ENCODE measurements at places on chromosomes 12 and 14.
A peak's percentile ranks its signal among the peaks of the same experiment; 100 is the strongest.

DNA sequence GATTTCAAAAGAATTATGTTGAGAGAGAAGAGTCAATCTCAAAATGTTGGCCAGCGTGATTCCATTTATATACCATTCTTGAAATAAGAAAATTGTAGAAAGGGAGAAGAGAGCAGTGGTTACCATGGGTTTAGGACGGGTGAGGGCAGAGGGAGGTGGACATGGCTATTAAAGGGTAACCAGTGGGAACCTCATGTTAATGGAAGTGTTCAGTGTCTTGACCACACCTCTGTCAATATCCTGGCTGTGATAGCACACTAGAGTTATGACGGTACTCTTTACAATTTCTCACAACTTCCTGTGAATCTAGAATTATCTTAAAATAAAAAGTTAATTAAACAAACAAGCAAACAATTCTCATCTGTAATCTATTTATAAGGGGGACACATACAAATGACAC, 821.2 kb downstream of the VRK1 start:
- no peak for DNase-seq

DNA sequence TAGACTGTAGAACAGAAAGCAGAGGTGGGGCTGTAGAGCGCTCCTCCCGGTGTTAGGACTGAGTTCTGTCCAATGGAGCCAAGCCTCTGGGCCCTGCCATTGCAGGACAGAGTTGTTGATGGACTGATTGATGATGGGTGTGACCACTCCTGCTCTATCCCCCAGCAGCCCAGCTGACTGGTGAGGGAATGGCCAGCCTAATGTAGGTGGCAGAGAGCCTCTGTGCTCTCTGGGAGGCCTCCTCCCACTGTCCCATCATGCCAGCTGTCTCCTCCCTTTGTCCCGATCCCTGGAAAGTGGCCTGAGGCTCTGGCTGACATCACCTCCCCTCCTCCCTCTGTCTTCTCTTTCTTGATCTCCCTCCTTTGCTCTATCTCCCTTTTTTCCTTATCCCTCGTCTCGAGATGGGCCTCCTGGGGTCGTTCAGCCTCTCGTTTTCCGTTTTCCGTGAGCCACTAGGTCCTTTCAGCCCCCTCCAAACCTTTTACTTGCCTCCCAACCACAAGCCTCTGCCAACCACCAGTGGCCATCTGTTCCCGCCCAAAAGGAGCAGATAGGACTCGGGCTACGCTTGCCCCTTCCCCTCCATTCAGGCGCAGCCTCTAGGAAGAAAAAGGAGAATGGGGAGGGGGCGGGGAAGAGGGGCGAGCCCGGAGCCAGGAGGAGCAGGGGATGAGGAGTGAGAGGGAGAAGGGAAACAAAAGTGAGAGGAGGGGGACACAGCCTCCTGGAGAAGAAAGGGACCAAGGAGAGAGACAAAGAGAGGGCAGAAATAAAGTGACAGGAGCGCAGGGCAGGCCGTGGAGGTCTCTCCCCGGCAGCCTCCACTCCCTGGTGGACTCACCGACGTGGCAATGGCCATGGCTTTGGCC, 572 bp downstream of the EFS start:
- no peak for DNase-seq

GRCh38 chr12:56628671-56629458, 1.3 kb downstream of the BAZ2A start:
- peak; percentile 78 for DNase-seq

DNA sequence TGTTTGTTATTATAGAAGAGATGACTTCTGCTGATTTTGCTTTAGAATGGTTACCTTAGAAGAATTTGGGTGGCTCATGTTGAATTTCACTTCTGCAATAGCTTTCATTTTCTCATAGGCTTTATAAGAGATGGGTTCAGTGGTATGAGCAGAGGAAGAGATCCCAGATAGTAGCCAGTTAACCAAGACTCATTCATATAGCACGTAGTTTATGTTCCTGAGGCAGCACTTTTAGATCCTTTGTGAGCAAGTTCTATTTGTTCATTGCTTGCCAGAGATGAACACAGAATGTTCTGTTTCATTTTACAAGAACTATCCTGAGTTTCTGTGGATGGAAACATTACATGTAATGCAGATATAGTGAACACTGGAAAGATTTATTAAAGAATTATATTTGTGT, 32.2 kb downstream of the RAB21 start:
- no peak for DNase-seq

DNA sequence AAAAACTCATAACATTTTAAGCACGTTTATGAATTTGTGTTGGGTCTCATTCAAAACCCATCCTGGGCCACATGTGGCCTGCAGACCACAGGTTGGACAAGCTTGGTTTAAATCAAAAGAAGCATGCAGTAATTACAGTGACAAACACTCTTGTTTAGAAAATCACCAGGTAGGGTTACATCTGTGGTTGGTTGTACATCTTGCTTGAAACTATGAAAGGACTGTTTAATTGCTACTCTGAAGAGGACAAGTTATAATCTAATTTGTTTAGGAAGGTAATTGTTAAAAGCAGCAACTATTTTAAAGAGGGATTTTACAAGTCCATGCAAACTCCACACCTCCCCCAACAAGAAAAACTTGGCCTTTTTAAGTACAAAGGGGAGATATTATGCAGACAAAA, 4.0 kb downstream of the TRIP11 start:
- no peak for DNase-seq

GRCh38 chr12:110807640-110808039, 39.1 kb upstream of the CCDC63 start:
- DNase-seq = no peak

- DNase-seq = no peak
Measured at GRCh38 chr14:31921721-31922120, 155.4 kb upstream of the ARHGAP5 start.

DNA sequence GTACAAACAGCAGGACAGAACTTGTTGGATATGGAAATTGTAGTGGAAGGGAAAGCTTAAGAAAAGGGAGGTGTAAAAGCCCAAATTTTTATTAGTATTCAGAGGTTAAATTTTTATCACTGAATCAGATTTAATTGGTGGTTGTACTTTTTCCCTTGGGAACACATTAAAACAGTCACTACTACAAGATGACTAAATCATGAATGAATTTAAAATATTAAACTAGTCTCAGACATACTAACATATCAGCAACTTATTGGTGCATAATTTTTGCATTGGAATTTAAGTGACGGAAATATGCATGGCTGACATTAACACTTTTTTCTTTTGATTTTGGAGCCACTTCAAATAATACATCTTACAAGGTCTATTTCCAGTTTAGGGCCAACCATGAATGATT, 27.6 kb downstream of the SAMD4A start:
- no peak for DNase-seq

- DNase-seq = peak; percentile 67
Measured at GRCh38 chr14:24307575-24308341, at the start of gene CIDEB. TSS of gene CIDEB (minus strand) at chr14:24307977. CDS start at chr14:24307858, 119 bp downstream.

GRCh38 chr14:68939893-68940613, 39.0 kb downstream of the ACTN1 start:
- DNase-seq = peak; percentile 99

- no peak for DNase-seq
Measured at GRCh38 chr14:100909439-100909838, 5.9 kb upstream of the RTL1 start.

DNA sequence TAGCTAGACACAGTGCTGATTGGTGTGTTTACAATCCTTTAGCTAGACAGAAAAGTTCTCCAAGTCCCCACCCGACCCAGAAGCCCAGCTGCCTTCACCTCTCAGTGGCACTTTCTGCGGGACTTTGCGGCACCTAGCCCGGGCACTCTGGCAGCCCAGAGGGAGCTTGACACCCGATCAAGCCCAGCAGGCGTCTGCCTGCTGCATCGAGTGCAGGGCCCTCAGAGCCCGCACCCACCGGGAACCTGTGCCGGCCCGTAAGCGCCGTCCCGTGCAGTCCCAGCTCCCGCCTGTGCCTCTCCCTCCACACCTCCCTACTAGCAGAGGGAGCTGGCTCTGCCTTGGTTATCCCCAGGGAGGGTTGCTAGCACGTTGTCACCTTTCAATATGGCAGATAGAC, 631.0 kb upstream of the STXBP6 start:
- no peak for DNase-seq

GRCh38 chr12:89469361-89469760, 55.2 kb downstream of the GALNT4 start:
- peak; percentile 71 for DNase-seq

GRCh38 chr14:58690801-58691516, 53.2 kb downstream of the DACT1 start:
- DNase-seq = peak; percentile 0

DNA sequence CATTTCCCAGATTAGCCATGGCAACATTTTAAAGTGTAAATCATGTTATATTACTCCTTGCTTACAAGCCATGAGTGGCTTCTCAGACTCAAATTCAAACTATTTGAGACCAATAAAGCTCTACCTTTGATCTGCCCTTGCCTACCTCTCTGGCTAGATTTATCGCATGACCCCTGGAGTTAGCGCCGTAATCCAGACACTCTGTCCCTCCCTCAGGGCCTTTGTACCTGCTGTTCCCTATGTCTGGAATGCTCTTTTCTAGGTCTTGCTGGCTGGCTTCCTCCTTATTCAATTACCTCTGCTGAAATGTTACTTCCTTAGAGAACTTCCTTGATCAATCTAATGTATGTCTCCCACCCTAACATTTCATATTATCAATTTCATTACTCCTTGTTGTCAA, 16.3 kb downstream of the SIX4 start:
- DNase-seq = no peak

- DNase-seq = peak; percentile 89
Measured at GRCh38 chr12:29640589-29641345, 143.0 kb downstream of the TMTC1 start.

- no peak for DNase-seq
Measured at GRCh38 chr12:128840862-128841468, 12.3 kb upstream of the GLT1D1 start.

GRCh38 chr14:60756847-60757246, 22.3 kb downstream of the MNAT1 start:
- DNase-seq = peak; percentile 17
